ENCODE measurements at places on chromosomes 3 and 15. TPM values are rescaled to one million over a fixed set of nuclear protein-coding genes. Genes with fewer than 3 reads are reported as not detected.

RAB6B gene
- total RNA-seq, result 1.2 TPM

DNA sequence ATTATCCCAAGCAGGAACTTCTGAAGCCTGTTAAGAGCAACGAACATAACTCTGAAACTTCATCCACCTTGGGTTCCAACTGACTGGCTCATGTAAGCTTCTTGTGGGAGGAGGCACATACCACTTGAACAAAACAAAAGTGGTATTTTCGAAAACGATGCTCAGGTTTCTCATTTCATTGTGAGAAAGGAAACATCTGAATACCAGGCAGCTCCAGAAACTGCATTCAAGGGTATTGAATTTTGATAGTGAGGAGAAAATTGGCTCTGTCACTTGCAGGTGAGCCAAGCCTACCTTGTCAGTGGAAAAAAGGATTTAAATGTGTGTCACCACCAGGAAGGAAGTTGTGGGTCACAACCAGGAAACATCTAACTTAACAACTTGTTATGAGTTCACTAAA, 218.1 kb upstream of the SATB1 start:
- no peak overlapping the region for H3K4me3 ChIP-seq
- H3K36me3 ChIP-seq, result no peaks in the 10 kb centered on the region
- no peaks in the 10 kb centered on the region for H3K27me3 ChIP-seq
- no peak overlapping the region for H3K27ac ChIP-seq
- DNase-seq, result no peak

DNA sequence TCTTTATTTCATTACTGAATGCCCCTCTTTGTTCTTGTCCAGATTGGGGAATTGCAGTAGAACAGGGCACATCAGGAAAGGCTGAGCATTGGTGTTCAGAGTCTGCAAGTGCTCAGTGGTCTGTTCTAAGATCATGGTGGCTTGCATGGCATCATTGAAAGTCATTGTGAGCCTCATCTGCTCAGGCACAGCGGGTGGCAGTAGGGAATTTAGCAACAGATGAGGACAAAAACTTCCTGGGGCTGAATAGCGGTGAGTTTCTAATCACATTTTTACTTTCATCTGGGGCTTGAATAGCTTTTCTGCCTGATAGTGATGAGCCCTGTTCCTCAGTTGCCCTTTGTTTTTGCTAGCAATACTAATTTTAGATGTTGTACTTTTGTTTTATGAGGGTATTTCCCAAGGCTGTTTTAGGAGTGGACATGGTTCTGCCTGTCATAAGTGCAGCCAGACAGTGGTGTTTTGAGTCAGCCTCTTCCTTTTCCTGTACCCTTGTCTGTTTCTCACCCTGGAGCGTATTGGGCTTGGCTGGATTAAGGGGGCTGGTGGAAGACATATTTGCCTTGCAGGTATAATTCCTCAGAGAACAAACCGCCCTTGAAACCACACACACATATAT, 127.2 kb upstream of the IL12A start:
- no peaks in the 10 kb centered on the region for H3K36me3 ChIP-seq
- no peaks in the 10 kb centered on the region for H3K27me3 ChIP-seq
- no peak for DNase-seq
- peak overlapping the region; percentile 32 for H3K27ac ChIP-seq

GRCh38 chr3:195441992-195442572, 738 bp downstream of the ACAP2 start:
- peak overlapping the region; percentile 67 for H3K4me3 ChIP-seq
- H3K27me3 ChIP-seq, result no peaks in the 10 kb centered on the region
- peaks cover 17% of the 10 kb centered on the region for H3K4me1 ChIP-seq
- peak overlapping the region; percentile 99 for H3K27ac ChIP-seq

DNA sequence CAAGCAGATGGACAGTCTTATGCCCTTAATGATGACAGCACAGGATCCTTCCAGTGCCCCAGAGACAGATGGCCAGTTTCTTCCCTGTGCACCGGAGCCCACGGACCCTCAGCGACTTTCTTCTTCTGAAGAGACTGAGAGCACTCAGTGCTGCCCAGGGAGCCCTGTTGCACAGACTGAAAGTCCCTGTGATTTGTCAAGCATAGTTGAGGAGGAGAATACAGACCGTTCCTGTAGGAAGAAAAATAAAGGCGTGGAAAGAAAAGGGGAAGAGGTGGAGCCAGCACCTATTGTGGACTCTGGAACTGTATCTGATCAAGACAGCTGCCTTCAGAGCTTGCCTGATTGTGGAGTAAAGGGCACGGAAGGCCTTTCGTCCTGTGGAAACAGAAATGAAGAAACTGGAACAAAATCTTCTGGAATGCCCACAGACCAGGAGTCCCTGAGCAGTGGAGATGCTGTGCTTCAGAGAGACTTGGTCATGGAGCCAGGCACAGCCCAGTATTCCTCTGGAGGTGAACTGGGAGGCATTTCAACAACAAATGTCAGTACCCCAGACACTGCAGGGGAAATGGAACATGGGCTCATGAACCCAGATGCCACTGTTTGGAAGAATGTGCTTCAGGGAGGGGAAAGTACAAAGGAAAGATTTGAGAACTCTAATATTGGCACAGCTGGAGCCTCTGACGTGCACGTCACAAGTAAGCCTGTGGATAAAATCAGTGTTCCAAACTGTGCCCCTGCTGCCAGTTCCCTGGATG, 198.7 kb downstream of the AKAP13 start:
- H3K27me3 ChIP-seq, result no peaks in the 10 kb centered on the region
- H3K36me3 ChIP-seq, result no peaks in the 10 kb centered on the region

GRCh38 chr3:122033023-122033422, 11.0 kb upstream of the ILDR1 start:
- H3K27ac ChIP-seq, result no peak overlapping the region
- H3K4me3 ChIP-seq, result no peak overlapping the region
- H3K36me3 ChIP-seq, result no peaks in the 10 kb centered on the region
- H3K27me3 ChIP-seq, result no peaks in the 10 kb centered on the region
- no peaks in the 10 kb centered on the region for H3K4me1 ChIP-seq
- no peak for DNase-seq

- DNase-seq, result no peak
- H3K36me3 ChIP-seq, result no peaks in the 10 kb centered on the region
- no peaks in the 10 kb centered on the region for H3K4me1 ChIP-seq
- no peak overlapping the region for H3K4me3 ChIP-seq
- no peak overlapping the region for H3K27ac ChIP-seq
These were observed 51.5 kb upstream of the NANOGP8 start for GRCh38 chr15:35136321-35137189.
